Nucleus accumbens (tissue), 56 donors: ENCODE measurements at places on chromosomes 16 and 17.

GRCh38 chr16:85491058-85491771 lies 121.9 kb upstream of the GSE1 start:
- DNase-seq, result no peak

GRCh38 chr17:10063730-10064241 lies 134.6 kb downstream of the GAS7 start:
- DNase-seq, result no peak

DNA sequence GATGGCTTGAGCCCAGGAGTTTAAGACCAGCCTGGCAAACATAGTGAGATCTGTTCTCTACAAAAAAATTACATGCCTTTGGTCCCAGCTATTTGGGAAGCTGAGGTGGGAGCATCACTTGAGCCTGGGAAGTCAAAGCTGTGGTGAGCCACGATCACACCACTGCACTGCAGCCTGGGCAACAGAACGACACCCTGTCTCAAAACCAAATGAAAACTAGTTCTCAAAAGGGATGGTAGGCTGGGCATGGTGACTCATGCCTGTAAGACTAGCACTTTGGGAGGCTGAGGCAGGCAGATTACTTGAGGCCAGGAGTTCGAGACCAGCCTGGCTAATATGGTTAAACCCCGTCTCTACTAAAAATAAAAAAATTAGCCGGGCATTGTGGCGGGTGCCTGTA lies 31.1 kb downstream of the PPM1D start:
- no peak for DNase-seq

DNA sequence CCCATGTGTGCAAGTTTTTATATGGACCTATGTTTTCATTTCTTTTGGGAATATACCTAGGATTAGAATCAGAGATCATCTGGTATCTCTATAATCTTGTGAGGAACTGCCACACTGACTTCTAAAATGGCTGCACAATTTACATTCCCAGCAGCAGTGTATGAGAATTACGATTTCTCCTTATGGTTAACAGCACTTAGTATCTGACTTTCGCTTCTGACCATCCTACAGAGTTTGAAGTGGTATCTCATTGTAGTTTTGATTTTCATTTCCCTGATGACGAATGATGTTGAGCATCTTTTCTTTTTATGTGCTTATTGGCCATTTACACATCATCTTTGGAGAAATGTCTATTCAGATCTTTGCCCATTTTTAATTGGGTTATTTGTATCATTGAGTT lies 10.0 kb downstream of the C16orf96 start:
- DNase-seq, result no peak

DNA sequence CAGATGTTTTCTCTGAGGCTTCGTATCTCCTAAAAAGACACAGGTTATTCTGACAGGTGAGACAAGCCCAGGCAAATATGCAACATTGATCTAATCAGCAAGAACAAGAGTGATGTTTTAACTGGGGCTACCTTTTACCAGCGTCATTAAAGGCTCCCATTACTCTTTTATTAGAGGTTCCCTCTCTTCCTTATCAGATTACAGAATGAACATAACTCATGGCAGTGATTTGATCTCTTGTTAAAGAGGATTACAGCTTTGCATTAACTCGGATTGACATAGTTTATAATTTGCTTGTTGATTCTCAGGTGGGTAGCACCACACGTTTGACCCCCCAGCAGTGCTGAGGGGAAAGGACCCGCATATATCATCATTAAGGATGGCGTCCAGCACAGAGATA lies 90.5 kb downstream of the AATF start:
- no peak for DNase-seq

GRCh38 chr17:5264893-5265292 lies 17.2 kb upstream of the RABEP1 start:
- DNase-seq, result no peak

- no peak for DNase-seq
Observed at GRCh38 chr17:68179236-68179925, 68.5 kb upstream of the AMZ2 start.

GRCh38 chr16:27097800-27098230 lies 31.1 kb downstream of the C16orf82 start:
- DNase-seq, result no peak

GRCh38 chr17:5583426-5584382 lies 605 bp downstream of the NLRP1 start:
- no peak for DNase-seq

- DNase-seq, result no peak
Observed at GRCh38 chr16:72859581-72859980, 188.3 kb downstream of the ZFHX3 start.

DNA sequence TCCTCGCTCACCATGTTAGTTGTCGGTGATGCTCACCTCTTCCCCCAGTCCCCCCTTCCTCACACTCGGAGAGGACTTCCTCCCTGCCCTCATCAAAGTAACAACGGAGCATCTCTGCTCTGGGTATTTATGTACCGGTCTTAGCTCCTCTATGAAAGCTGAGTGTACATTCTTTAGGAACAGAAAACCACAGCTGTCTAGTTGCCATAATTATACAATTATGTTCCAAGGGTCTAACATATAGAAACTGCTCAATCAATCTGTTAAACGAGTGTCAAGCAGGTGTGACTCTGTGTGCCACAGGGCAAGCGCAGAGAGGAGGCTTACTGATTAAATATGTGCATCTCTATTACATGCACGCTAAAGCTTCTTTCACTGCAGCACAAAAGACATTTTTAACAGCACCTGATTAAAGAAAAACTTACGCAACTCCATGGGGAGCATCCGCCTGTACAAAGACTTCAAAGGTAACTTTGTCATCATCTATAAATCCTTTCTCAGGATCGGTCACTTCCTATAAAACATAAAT lies 37.8 kb downstream of the LITAFD start:
- no peak for DNase-seq

DNA sequence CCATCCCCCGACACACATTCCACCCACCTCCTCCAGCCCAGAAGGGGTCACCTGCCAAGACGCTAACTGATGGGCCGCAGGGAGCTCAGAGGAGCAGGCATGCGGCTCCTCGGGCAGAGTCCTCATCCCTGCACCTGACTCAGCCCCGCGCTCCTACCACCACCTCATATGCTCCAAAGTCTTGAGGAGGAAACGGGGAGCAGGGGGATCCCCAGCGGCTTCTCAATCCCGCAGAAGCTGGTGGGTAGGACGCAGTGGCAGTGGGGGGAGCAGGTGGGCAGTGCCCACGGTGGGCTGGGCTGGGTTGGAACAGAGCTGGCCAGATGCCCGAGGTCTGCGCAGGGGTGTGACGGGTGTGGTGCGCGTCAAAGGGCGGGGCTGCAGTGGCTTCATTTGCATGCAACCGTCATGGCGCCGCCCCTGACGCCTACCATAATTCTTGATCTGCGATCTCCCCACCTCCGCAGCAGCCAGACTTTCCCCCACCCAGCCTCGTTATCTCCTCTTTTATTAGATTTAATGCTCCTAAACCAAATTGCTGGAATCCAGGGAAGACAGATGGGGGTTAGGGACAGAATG lies 39.0 kb upstream of the EMP2 start:
- peak; percentile 63 for DNase-seq

- no peak for DNase-seq
Observed at GRCh38 chr17:67680445-67681224, 37.1 kb upstream of the NOL11 start.

- DNase-seq, result no peak
Observed at GRCh38 chr16:31696968-31697743, 169.5 kb downstream of the AHSP start.

DNA sequence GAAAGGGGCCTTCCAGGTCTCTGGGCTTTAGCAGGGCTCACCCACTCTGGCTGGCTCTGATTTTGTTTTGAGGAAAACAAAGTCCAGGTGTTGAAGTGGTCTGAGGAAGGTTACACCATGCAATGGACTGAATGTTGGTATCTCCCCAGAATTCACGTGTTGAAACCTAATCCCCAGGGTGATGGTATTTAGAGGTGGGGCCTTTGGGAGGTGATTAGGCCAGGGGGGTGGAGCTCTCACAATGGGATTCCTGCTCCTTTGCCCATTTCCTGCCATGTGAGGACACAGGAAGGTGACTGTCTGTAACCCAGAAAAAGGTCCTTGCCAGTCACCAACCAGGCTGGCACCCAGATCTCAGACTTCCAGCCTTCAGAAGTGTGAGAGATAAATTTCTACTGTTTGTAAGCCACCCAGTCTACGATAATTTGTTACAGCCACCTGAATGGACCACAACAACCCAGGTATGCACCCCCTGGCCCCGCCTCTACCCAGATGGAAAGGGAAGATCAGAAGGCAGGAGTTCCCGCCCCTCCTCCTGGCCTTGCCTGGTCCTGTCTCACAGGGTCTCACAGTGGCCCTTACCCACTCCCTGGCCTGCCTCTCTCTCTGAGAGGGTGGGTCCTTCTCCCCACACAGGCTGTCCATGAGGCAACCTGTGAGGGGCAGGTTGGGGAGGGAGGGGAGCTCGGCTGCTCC lies 32.0 kb downstream of the LRRC75A start:
- DNase-seq, result no peak

- no peak for DNase-seq
Observed at GRCh38 chr16:4420505-4421105, 4.2 kb upstream of the CORO7 start.

GRCh38 chr16:85312642-85313525 lies 200.6 kb upstream of the CIBAR2 start:
- no peak for DNase-seq

GRCh38 chr17:49442041-49442440 lies 27.4 kb upstream of the PHB1 start:
- DNase-seq, result no peak

DNA sequence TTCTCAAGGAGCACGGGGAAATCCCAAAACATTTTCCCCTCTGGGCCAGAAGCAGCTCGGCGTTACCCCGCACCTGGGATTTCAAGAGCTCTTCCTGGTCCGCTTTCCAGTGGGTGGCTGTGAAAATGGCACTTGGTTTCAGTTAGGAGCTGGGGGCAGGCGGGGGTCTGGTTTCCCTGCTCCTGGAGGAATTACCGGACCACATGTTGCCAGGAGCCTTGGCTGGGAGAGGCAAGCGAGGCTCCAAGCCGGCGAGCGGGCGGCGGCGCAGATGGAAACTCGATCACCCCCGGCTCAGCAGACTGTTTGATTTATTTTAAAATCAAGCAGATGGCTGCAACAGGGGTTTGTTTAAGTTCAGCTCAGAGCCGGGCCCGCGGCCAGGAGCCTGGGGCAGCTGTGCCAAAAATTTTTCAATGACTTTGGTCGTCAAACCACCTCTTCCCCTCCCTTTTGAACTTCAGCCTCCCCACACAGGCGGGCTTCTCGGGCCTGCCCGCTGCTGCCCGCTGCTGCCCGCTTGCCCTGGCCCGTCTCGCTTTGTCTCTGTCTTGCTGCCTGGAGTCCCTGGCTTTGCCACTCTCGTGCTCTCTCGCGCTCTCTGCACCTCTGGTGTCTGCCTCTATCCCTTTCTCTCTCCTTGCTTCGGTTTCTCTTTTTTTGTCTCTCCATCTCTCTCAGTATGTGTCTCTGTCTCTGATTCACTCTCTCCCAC lies 108.0 kb upstream of the CIBAR2 start:
- peak; percentile 43 for DNase-seq

- no peak for DNase-seq
Observed at GRCh38 chr16:52584354-52585320, 37.7 kb upstream of the TOX3 start.

GRCh38 chr17:45016823-45017222 lies 34.6 kb downstream of the DCAKD start:
- DNase-seq, result no peak

GRCh38 chr16:54503011-54503855 lies 216.6 kb upstream of the IRX3 start:
- no peak for DNase-seq

DNA sequence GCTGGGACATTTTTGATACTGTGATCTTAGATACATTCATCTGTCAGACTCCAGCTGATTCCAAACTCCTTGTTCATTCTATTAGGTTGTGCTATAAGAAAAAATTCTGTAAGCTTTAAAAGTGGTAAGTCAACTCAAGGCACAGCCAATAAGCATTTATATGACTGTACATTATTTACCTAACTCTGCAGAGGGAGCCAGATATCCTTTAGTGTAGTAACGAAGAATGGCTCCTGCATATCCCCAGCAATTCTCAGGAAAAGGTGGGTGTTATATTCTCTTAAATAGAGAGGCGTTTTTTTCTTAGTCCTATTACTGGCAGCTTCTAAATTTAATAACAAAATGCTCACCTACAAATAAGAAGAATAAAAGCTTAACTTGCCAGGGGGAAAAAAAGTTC lies 374.3 kb upstream of the GOT2 start:
- DNase-seq, result no peak

DNA sequence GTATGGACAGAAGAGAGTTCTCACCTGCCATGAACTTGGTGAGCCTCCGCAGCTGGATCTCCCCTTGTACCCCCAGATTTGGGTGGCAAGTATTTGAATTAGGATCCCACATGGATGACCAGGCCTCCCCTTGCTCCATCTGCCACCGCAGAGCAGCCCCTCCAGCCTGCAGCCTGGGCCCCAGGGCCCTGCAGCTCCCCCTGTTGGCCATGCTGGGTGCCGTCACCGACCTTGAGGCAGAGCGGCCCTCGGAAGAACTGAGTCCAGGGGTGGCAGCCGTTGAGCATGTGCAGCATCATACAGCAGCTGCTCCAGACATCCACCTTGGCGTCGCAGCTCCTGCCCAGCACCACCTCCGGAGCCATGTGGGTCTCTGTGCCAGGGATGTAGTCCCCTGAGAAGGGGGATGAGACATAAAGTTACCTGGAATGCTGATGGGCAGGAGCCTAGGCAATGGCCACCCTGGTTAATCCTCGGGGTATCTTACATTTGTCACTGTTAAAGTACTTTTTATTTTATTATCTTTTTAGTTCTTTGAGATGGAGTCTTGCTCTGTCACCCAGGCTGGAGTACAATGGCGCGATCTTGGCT lies 9.0 kb upstream of the SPATA32 start:
- DNase-seq, result no peak

DNA sequence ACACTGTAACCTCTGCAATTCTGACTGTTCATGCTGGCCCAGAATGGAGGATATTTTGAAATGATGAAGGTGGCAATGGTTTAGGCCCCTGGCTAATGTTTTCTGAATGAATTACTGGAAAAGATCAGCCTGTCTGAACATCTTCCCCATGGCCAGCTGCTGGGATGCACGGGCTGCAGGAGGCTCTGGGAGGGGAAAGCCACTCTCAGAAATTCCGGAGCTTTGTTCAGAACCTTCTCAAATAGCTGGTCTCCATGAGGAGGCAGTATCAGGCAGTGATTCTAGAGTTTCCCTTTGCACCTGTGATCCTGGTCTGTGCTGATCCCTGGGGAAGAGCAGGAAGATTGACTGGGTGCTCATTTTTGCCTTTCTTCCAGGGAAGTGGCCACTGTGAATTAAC lies 5.0 kb downstream of the SLC6A2 start:
- DNase-seq, result no peak

GRCh38 chr16:69918241-69918640 lies 32.9 kb upstream of the CLEC18A start:
- no peak for DNase-seq

DNA sequence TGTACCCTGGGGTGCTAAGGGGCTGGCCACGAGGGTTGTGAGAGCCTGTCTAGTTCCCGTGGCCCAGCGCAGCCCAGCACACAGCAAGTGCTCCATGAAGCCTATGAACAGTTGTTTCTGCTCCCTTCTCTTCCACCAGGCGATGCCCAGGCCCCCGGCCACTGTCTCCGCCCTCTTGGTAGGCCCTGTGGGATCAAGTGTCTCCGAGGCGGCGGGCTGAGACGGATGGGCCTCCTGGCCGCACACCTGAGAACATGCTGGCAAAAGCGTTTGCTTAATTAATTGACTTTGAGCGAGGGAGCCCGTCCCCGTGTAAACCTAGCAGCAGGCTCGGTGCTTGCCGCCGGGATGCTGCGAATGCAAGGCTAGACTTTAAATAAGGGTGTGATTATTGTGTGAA lies 129.7 kb upstream of the GSE1 start:
- DNase-seq, result no peak
